ENCODE measurements at places on chromosomes 6 and 20.

- no peak for DNase-seq
Measured at GRCh38 chr6:89146718-89147700, 1.2 kb downstream of the PM20D2 start.

DNA sequence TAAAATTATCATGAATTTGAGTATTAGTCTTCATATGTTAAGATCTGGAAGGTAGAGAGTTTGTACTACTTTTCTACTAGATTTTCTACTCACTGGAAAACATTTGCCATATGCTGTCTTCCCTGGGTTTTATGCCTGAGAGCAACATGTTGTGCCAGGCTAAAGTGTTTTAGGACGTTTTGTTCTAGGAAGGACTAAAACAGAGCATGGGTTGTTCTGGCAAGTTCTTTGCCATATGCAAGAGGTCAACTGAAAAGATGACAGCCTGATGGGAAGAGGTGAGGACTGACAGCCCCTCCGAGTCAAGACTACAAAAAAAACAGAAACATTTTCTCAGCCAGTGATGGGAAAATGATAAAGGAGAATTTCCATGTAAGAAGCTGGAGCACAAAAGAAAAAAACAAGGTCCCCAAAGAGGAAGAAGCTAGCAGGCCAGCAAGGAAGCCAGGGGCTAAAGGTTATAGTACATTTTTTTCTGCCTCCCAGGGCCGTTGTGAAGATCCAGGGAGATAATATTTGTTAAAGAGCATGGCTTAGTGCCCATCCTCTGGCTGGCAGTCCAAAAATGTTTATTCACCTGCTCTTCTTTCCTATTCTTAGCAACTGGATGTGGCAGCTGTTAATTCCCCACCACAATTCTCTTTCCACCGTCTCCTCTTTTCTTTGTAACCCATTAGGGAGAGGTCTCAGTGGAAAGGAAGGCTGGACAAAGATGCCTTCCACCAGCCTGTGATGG, 7.8 kb downstream of the SCGN start:
- DNase-seq: no peak

GRCh38 chr6:147983581-147984366, 358.9 kb upstream of the SASH1 start:
- no peak for DNase-seq

GRCh38 chr20:62926229-62927127, at the start of gene DIDO1:
DIDO1 (minus strand) TSS chr20:62926505.
- peak; percentile 85 for DNase-seq

DNA sequence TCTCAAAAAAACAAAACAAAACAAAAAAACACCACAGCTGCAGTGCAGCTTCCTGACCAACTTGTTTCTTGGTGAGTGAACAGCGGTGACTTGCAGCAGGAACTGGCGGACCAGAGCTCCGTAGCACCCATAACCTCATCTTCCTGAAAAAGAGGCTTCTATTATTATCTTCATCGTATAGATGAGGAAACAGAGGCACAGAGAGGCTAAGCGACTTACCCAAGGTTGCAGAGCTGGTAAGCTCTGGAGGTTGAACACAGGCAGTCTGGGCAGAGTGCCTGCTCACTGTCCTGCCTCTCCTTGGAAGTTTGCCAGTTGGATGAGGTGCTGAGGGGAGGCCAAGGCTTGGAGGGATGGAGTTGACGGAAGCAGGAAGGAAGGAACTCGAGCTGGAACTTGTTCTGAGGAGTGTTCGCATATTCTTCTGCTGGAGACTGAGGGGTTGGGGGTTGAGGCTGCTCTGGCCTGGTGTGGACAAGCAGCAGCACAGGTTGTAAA, 47.9 kb upstream of the CCDC167 start:
- DNase-seq: no peak

DNA sequence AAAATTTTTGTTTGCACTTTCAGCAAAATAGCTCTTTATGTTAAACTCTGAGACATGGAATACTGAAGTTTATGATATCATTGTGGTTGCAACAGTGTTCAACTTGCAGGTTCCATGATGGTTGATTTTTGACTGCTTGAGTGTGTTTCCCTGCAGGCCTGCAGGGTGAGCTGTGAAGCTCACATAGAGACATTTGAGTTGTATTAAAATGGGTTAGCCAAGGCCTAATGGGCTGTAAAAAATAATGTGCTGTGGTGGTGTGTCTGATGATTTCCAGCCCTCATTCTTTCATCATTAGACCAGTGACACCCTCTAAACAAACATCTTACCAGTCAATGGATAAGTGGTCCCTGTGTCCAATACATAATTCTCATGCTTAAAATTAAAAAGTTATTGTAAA, 321.4 kb downstream of the FARS2 start:
- DNase-seq: no peak

- no peak for DNase-seq
Measured at GRCh38 chr6:51090343-51090742, 271.7 kb downstream of the TFAP2B start.

- DNase-seq: no peak
Measured at GRCh38 chr6:37713529-37714119, 15.9 kb upstream of the MDGA1 start.

GRCh38 chr20:17626217-17627007, 55.6 kb downstream of the RRBP1 start:
- no peak for DNase-seq

- DNase-seq: no peak
Measured at GRCh38 chr20:53395188-53395923, 198.3 kb downstream of the ZNF217 start.

DNA sequence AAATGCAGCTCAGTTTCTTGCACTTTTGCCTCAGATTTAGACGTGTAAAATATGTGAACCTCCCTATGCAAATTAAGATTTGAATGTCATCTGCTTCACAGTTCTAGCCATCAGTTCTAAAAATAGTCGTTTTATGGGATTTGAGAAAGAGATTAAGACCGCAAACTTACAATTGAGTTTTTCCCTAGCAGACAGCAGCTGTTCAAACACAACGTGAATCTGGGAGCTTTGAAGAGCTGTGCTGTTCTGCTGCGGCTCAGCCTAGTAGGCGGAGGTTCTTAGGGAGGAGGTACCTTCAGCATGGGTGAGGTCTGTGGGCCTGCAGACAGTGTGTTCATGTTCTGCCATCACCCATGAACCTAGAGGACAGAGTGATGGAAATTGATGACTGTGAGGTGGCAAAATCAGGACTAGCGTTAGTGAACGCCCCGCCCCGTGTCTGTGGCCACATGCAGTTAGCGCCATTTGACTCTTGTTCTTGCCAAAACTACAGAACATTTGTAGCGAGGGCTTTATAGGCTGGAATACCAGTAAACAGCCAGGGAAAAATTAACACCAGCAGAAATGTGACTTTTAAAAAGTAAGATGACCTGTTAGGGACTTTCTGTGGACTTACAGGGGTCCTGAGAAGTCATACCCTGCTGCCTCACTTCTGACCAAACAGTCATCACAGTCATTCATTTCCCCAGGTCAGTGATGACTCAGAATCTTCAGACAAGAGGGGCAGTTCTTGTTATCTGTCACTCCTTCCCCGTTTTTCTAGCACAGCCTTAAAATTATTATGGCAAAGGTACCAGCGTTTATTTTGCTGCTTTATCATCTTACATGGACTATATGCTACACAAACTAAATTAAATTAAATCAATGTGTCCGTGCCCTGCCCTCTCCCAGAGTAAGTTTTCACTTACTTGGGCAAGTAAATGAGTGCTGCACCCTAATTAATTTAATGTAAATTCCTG, 84.3 kb upstream of the TMEM181 start:
- DNase-seq: no peak

DNA sequence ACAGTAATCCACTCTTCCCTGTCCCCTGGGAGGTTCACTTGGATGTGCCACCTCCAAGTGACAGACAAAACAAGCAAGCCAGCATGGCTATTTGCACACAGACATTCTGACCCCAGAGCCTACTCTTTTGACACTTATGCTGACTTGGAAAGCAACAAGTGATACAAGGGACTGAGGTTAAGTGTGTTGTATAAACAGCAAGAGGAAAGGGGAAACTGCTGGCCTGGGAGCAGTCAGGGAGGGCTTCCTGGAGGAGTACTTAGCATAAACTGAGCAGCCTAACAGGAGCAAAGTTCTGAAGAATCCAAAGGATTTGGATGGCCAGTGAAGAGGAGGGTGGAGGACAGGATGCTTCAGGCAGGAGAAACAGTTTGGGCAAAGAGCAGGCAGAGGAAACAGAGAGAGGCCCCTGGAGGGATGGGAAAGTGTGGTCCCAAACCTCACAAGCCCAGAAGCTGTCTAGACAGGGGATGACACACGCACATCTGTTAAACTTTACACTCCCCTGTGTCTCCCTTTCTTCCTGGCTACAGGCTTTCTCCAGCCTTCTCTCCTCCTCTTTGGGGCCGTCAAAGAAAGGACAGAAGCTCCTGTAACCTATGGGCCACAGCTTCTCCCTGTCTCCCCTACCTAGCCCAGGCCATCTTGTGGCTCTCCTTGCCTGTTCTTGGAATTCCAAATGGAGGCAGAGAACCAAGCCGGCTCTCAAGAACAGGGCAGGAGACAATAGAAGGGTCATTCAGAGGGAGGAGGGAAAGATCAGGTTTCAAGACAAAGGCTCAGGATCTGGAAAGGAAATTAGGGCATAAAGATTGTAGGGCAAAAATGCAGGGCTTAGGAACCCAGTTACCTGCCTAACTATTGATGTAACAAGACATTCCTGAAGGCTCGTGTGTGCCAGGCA, 19.3 kb downstream of the SULF2 start:
- no peak for DNase-seq

GRCh38 chr20:47258745-47259695, 97.5 kb downstream of the ZMYND8 start:
- DNase-seq: no peak

DNA sequence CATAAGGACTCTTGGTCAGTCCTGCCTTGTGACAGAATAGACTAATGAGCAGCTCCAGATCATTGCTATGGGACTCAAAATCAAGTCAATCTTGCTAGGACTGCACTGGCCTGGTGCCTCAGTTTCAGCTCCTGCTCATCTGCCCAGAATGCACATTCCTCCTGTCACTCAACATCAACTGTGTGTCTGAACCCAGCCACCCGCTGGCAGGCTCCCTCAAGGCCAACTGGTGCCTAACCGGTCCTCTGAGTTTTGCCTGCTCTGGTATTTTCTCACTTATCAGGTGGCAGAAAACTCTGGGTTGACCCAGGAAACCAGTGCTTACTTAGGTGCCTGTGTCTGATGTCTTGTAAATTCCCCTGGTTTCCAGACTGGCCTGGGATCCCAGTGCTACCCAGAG, 297.7 kb downstream of the DHX35 start:
- no peak for DNase-seq

GRCh38 chr6:20333721-20334269, 67.9 kb upstream of the E2F3 start:
- DNase-seq: no peak

DNA sequence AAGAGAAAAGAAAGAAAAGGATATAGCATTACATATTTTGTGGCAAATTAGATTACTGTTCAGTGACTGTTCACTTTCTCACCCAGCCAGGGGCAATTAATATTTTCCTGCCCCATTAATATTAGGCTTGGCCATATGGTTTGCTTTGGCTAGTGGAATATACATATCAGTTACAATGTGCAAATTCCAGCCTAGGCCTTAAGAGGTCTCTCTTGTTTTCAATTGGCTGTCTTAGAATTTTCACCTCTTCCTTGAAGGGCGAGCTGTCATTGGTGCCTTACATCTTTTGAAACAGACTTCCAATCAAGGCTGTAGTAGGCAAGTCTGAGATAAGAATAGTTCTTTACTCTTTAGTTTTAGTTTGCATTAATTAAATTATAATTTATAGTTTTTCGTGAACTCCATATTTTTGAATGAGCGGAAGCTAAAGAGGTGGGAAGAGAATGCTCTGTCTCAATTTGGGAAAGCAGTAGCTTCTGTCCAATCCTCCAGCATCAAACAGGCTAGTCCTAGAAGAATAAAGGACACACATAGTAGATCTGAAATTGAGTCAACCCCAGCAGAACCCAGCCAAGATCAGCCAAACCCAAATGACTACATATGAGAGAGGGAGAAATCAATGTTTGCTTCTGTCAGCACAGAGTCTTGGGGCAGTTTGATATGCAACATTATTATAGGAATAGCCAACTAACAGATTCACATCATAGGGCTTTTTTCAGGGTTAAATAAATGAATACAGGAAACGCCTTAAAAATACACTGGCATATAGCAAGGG, 6.3 kb upstream of the CSNK2A1 start:
- no peak for DNase-seq

- no peak for DNase-seq
Measured at GRCh38 chr6:166253281-166253681, 54.9 kb downstream of the PRR18 start.
